Prostate gland (tissue), 2 donors: ENCODE measurements at places on chromosomes 7 and 10. TPM values are rescaled to one million over a fixed set of nuclear protein-coding genes. Genes with fewer than 3 reads are reported as not detected.

CBX3 gene
- total RNA-seq = 75.3 TPM

DNA sequence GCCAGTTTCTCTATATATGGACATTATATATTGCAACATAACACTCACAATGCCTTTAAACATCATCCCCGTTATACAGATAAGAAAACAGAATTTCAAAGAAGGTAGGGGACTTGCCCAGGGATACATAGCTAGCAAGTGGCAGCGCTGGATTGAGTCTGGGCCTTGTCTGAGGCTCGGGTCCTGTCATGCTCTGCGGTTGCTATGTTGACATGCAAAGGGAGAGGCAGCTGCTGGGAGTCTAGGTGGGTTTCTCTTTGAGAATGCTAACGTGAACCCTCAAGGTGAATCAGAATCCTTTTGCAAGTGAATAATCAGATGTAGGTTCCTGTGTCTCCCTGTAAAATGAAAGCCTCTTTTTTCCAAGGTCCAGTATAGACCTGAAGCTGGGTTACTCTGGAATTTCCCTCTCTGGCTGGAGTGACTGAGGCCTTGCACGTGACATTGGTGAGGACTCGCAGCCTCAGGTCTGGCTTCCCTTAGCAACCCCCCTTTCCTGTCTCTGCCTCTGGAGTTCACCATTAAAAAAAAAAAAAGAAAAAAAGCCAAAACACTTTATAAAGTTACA lies 38.9 kb downstream of the TCF7L2 start:
- no peak overlapping the region for H3K4me3 ChIP-seq
- no peaks in the 10 kb centered on the region for H3K36me3 ChIP-seq
- no peaks in the 10 kb centered on the region for H3K27me3 ChIP-seq
- DNase-seq = no peak
- no peak overlapping the region for H3K27ac ChIP-seq

DNA sequence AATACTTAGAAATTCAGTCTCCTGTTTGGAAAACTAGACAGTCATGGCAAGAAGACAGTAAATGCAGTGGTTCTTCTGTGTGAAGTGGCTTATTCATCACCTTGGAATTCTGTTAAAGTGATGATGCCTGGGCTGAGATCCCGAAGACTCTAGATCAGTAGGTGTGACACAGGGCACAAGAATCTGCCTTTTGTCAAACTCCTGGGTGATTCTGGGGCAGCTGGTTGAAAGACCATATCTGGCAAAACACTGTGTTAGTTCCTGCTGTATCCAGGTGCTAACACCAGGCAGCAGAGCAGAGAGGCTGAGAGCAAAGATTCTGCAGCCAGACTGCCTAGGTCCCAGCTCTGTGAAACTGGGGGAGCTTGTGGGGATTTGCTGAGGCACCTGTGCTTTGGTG lies 26.5 kb downstream of the MRC1 start:
- no peaks in the 10 kb centered on the region for H3K27me3 ChIP-seq
- DNase-seq = no peak
- no peak overlapping the region for H3K4me3 ChIP-seq
- no peaks in the 10 kb centered on the region for H3K36me3 ChIP-seq

GRCh38 chr7:101402081-101402779 lies 39.6 kb downstream of the COL26A1 start:
- no peaks in the 10 kb centered on the region for H3K4me1 ChIP-seq
- H3K27me3 ChIP-seq = no peaks in the 10 kb centered on the region
- no peak overlapping the region for H3K4me3 ChIP-seq
- H3K27ac ChIP-seq = peak overlapping the region; percentile 42

GRCh38 chr7:55099066-55099820 lies 80.4 kb downstream of the EGFR start:
- no peak overlapping the region for H3K4me3 ChIP-seq
- DNase-seq = no peak
- H3K27me3 ChIP-seq = no peaks in the 10 kb centered on the region
- peaks cover 6% of the 10 kb centered on the region for H3K4me1 ChIP-seq
- H3K36me3 ChIP-seq = no peaks in the 10 kb centered on the region

CALML5 gene
- total RNA-seq = 10.5 TPM

DNA sequence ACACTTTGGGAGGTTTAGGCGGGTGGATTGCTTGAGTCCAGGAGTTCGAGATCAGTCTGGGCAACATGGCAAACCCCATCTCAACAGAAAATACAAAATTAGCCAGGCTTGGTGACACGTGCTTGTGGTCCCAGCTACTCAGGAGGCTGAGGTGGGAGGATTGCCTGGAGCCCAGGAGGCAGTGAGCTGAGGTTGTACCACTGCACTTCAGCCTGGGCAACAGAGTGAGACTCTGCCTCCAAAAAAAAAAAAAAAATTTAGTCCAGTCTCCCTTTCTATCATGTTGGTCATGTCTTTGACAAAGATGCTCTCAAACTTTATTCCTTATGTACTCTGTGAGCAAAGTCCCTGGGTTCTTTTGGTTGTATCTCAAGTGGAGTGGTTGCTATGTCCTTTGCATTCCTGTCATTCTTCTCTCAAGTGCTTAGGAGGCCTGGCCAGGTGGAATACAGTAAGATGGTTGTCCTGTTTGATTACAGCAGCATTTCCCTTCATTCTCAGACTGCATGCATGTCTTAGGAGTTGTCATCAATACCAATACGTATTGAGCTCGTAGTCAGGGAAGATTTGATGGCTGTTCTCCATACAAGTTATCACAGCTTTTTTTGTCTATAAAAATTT lies 85.7 kb downstream of the MMRN2 start:
- H3K27ac ChIP-seq = no peak overlapping the region
- no peaks in the 10 kb centered on the region for H3K36me3 ChIP-seq
- no peak overlapping the region for H3K4me3 ChIP-seq
- no peaks in the 10 kb centered on the region for H3K27me3 ChIP-seq
- no peaks in the 10 kb centered on the region for H3K4me1 ChIP-seq

DNA sequence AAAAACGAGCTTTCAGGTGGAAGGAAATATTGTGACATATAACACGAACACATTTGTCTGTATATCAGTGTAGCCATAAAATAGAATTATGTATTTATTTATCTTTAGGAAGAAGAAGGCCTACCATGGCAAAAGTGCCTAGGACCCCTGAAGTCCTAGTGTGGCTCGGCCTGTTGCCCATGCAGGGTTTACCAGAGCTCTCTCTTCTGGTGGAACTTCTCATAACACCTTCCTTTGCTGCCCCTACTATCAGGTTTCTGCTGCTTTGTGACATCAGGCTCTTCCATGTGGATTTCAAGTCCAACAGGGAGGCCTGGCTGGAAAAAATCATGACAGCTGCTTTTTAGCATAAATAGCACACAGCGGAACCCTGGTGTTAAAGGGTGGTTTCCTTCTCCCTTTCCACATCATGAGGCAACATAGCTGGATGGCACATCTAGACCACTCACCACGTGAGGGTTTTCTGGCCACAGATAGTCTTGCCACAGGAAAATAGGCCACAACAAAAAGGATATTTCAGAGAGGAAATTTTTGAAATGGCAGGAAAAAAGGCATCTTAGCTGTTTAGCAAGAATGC lies 44.8 kb upstream of the ADO start:
- H3K27me3 ChIP-seq = no peaks in the 10 kb centered on the region
- DNase-seq = no peak
- no peak overlapping the region for H3K27ac ChIP-seq
- H3K4me3 ChIP-seq = no peak overlapping the region

PRXL2A gene
- 86.0 TPM for total RNA-seq

DNA sequence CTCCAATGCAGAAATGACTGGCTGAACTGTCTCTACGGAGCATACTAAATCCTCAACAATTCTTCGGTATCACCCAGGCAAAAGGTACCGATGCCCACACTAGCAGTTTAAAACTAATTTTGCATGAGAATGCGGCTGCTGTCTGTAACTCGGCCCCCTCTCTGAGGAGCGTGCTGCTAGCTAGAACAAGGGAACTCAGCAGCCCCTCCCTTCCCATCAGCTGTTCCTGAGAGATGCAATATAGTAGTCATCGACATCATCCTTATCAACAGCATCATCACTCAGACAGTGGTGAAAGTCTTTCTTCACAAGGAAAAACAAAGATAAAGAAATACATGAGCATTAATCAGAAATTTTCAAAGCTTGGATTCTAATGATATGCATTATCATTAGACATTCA lies 189.1 kb upstream of the FRMD4A start:
- no peaks in the 10 kb centered on the region for H3K36me3 ChIP-seq
- DNase-seq = no peak
- no peak overlapping the region for H3K4me3 ChIP-seq
- no peaks in the 10 kb centered on the region for H3K27me3 ChIP-seq
- H3K27ac ChIP-seq = no peak overlapping the region

LIPN gene
- not detected for total RNA-seq

- H3K36me3 ChIP-seq = no peaks in the 10 kb centered on the region
- no peak overlapping the region for H3K4me3 ChIP-seq
- no peaks in the 10 kb centered on the region for H3K27me3 ChIP-seq
- H3K4me1 ChIP-seq = no peaks in the 10 kb centered on the region
Observed at GRCh38 chr7:22469371-22470143, 30.4 kb downstream of the STEAP1B start.

GRCh38 chr10:77267703-77268675 lies 369.6 kb downstream of the KCNMA1 start:
- H3K27ac ChIP-seq = no peak overlapping the region
- no peak overlapping the region for H3K4me3 ChIP-seq
- H3K27me3 ChIP-seq = no peaks in the 10 kb centered on the region

DNA sequence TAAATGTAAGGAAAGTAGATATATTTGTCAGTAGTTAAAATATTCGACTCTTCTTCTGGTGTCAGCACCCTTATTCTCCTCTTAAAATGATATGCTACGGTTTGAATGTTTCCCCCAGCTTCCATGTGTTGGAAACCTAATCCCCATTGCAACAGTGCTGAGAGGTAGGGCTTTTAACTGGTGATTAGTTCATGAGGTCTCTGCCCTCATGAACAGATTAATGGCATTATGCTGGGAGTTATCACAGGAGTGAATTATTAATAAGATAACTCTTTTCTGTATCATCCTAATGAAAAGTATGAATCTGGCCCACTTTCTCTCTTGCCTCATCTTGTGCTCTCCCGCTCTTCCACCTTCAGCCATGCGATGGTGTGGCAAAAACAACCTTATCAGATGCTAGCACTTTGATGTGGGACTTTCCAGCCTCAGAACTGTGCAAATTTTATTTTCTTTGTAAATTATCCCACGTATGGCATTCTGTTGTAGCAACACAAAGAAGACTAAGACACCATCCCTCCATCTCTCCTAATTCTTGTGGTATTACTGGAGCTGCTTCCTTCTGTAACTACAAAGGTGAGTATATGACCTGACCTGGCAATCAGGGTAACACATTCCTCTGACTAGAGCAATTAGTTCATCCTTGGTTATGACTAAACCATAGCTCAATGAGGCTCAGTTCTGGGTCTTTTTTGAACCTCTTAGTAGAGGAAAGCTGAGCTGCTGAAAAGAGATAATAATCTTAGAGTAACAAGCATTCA lies 171.1 kb upstream of the TMEM196 start:
- H3K27me3 ChIP-seq = no peaks in the 10 kb centered on the region
- DNase-seq = no peak
- H3K4me1 ChIP-seq = no peaks in the 10 kb centered on the region
- no peak overlapping the region for H3K27ac ChIP-seq
- no peaks in the 10 kb centered on the region for H3K36me3 ChIP-seq

PTPRZ1 gene
- 4.4 TPM for total RNA-seq

CCDC7 gene
- 12.9 TPM for total RNA-seq

CYP3A7 gene
- not detected for total RNA-seq

GRCh38 chr7:88218836-88219605 lies 817 bp downstream of the SRI start:
- peak overlapping the region; percentile 89 for H3K27ac ChIP-seq
- peak; percentile 54 for DNase-seq
- H3K4me1 ChIP-seq = no peaks in the 10 kb centered on the region
- peak overlapping the region; percentile 79 for H3K4me3 ChIP-seq
- H3K27me3 ChIP-seq = no peaks in the 10 kb centered on the region

DNA sequence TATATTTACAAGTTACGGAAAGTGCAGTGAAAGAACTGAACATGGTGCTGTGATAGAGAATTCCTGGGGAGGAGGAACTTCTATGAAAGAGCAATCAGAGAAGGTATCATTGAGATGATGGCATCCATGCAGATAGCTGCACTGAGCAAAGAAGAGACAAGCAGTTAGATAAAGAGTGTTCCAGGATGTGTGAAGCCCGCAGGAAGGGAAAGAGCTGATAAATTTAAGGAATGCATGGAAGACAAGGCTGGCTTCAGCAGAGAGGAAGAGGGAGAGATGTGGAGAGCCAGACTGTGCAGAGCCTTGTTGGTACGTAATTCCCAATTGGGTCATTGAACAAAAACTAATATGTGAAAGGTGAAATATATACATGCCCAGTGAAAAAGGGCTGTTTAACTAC lies 538.9 kb downstream of the INHBA start:
- H3K4me1 ChIP-seq = no peaks in the 10 kb centered on the region
- H3K27me3 ChIP-seq = no peaks in the 10 kb centered on the region
- H3K27ac ChIP-seq = no peak overlapping the region
- no peak overlapping the region for H3K4me3 ChIP-seq

GRCh38 chr7:143085109-143085508 lies 33.0 kb downstream of the OR6V1 start:
- H3K27ac ChIP-seq = no peak overlapping the region
- no peaks in the 10 kb centered on the region for H3K4me1 ChIP-seq
- H3K27me3 ChIP-seq = no peaks in the 10 kb centered on the region
- H3K36me3 ChIP-seq = no peaks in the 10 kb centered on the region

GRCh38 chr7:69816501-69816900 lies 218.2 kb downstream of the AUTS2 start:
- no peaks in the 10 kb centered on the region for H3K36me3 ChIP-seq
- no peaks in the 10 kb centered on the region for H3K27me3 ChIP-seq
- no peak for DNase-seq
- H3K27ac ChIP-seq = no peak overlapping the region
- H3K4me1 ChIP-seq = no peaks in the 10 kb centered on the region

DHX32 gene
- total RNA-seq = 53.5 TPM

CALCR gene
- not detected for total RNA-seq

- no peaks in the 10 kb centered on the region for H3K36me3 ChIP-seq
- no peak for DNase-seq
- no peak overlapping the region for H3K27ac ChIP-seq
- H3K4me1 ChIP-seq = no peaks in the 10 kb centered on the region
- no peaks in the 10 kb centered on the region for H3K27me3 ChIP-seq
Observed at GRCh38 chr7:127751490-127752448, 99.8 kb downstream of the SND1 start.

- DNase-seq = peak; percentile 87
- no peaks in the 10 kb centered on the region for H3K27me3 ChIP-seq
- H3K4me3 ChIP-seq = no peak overlapping the region
- peak overlapping the region; percentile 82 for H3K27ac ChIP-seq
Observed at GRCh38 chr10:72009425-72010081, 45.4 kb downstream of the CHST3 start.

- no peaks in the 10 kb centered on the region for H3K4me1 ChIP-seq
- no peak overlapping the region for H3K27ac ChIP-seq
- no peak for DNase-seq
- no peaks in the 10 kb centered on the region for H3K36me3 ChIP-seq
Observed at GRCh38 chr10:123607386-123607785, 58.8 kb upstream of the GPR26 start.
